ENCODE measurements at places on chromosomes 1 and 21.

DNA sequence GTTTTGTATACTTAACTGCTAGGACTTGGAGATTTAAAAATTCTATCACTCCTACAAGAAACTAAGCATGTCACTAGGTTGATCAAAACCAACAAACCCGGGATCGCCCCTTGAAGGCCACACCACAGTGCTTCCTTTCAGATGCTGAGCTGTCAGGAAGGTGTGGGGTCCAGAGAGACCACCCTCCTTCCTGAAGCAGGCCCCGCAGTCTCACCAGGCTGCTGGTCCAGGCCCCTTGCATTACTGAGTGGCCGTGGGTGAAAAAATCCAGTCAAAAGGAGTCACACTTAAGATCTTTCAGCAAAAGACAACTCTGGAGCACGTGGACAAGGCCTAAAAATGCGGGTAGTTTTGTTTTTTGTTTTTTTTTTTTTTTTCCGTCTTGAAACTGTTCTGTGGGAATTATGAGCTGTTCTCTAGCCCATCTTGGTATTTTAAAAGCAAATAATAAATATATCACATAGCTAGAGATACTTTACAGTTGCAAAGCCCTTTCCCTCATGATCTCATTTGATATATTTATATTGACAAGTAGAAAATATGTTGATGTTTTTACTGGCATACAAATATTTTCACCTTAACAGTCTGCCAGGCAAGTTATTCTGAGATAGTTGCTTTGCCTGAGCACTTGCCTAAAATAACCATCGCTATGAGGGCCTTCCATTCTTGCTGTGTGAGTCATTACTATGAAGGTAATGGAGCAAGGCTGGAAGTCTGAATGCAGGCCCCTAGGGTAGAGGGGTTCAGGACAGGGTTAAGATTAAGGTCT is 73.1 kb upstream of the EDEM3 start:
- peak; percentile 84 for DNase-seq

- no peak for DNase-seq
These were observed 82.5 kb downstream of the DESI2 start for GRCh38 chr1:244735404-244735803.

GRCh38 chr1:84795966-84796600 is 96.9 kb downstream of the LPAR3 start:
- DNase-seq, result peak; percentile 49

DNA sequence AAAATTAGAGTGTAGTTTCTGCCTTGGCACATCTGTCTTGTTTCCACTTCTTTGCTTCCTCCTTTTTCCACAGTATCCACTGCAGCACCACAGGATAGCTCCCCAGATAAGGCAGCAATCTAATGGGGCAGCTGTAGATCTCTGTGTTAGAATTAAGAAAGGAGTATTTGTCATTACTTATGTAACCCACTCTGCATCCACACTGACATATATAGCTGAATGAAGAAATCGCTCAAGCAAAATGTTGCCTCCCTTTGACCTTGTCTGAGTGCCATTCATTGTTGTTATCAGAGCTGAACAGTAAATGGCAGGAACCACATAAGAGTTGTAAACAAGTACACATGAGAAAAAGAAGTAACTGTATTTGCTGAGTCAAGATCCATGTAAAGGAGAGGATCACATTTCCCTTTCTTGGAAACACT is 45.9 kb upstream of the DPH5 start:
- DNase-seq, result no peak

- DNase-seq, result peak; percentile 99
These were observed 26.8 kb downstream of the EGLN1 start for GRCh38 chr1:231395076-231395997.

DNA sequence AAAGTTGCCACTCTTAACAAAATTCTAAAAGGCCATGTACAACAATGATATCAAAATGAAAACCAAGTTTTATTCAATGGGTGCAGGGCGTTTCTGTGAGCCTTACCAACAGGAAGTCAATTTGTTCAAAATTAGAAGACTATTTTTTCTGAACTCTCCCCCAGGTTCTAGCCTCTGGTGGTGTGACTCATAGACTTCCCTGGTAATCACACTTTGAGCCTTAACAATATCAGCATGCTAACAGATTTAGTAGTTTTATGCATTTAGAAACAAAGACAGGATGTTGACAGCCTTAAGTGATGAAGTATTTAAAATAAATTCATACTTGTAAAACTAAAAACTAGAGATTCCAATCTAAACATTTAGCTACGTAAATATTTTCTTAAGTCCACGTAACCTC is 88.4 kb downstream of the LRRC8C start:
- DNase-seq, result peak; percentile 48
